Left renal cortex interstitium (tissue), 4 donors: ENCODE measurements at places on chromosomes 5 and 9. TPM values are rescaled to one million over a fixed set of nuclear protein-coding genes. Genes with fewer than 3 reads are reported as not detected.

ERAP2 gene
- polyA plus RNA-seq = 16.2 TPM

- no peak for DNase-seq
These were observed 10.4 kb downstream of the UIMC1 start for GRCh38 chr5:176995896-176996767.

GRCh38 chr9:107243742-107244141 is 39.3 kb upstream of the RAD23B start:
- DNase-seq = no peak

- peak; percentile 2 for DNase-seq
These were observed 423 bp downstream of the IPPK start for GRCh38 chr9:92669527-92669889.

KIF20A gene
- polyA plus RNA-seq = 37.7 TPM

GRCh38 chr5:60821488-60822284 is 22.4 kb downstream of the ELOVL7 start:
- DNase-seq = no peak

SLC36A2 gene
- polyA plus RNA-seq = 12.7 TPM

DNA sequence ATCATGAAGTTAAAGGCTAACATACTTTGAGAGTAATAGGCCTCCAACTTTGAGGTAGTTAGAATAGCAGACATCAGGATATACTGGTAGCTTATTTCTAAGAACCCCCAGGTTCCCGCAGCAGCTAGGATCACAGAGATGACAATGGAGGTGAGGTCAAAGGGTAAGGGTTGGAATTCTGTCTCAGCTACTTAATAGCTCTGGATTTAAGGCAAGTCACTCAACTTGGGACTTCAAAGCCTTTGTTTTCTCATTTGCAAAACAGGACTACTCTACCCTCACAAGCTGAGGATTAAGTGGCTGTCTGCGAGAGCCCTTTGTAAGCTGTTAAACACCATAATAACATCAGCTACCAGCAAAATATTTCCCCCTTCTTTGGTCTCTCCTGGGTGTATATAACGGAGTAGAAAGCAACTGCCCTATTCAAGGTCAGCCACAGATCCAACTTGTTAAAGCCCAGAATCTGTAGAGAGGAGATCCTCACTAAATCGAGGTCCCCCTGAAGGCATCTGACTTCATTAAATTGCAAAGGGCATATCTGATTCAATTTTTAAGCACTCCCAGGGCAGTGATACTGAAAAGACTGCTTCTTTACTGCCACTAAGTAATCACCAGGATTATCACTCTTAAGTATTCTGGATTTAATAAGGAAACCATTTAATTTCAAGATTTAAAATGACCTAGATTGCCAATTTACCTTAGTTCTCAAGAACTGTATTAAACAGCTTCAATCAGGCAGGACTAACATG is 104.7 kb downstream of the DCP2 start:
- DNase-seq = no peak

- DNase-seq = no peak
These were observed 181.9 kb upstream of the TRPM3 start for GRCh38 chr9:71303351-71303750.
